Muscle of back (tissue), 13 donors: ENCODE measurements at places on chromosomes 4 and X.

GRCh38 chr4:139783741-139784484 lies 118.3 kb downstream of the MGST2 start:
- DNase-seq: no peak

DNA sequence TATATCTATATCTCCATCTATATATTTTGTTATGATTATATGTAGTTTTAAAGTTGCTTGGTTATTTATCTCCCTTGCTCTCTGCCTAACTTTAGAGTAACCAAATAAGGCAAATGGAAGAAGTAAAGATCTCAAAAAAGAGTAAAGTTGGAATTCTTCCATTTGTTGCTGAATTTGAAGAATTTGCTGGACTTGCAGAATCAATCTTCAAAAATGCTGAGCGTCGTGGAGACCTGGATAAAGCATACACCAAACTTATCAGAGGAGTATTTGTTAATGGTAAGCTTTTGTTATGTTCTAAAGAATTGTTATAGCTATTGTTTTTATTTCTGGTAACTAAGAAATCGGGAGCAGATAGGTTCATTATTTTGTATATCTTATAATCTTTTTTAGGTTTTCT lies 43.2 kb downstream of the EXOC1 start:
- DNase-seq: no peak

- DNase-seq: no peak
These were observed 5.3 kb downstream of the NAT8L start for GRCh38 chr4:2064276-2064991.

DNA sequence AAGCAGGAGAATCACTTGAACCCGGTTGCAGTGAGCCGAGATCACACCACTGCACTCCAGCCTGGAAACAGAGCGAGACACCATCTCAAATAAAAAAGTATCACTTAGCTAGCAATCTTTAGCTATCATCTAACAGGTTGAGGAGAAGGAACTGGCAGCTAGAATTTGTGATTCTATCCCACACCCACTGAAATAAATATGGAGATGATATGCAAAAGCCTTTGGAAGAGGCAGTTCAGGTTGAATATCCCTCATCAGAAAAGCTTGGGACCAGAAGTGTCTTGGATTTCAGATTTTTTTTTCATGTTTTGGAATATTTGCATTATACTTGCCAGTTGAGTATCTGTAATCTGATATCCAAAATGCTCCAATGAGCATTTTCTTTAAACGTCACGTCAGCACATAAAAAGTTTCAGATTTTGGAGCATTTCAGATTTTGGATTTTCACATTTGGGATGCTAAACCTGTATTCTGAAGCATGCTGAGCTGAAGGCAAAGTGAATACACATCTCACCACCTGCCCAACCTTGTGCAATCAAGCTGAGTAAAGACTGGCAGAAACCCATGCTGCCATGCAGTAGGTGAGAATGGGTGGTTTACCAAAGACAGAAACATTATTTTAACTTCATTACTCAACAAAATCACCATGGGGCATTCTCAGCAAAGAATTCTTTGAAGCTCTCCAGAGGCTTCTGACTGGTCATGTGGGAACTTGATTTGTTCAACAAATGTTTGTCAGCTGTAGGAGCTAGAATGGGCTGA lies 159.3 kb downstream of the SH3KBP1 start:
- no peak for DNase-seq

GRCh38 chrX:97021680-97022079 lies 138.0 kb downstream of the RPA4 start:
- no peak for DNase-seq

- DNase-seq: no peak
These were observed 25.3 kb downstream of the GPC4 start for GRCh38 chrX:133389975-133390374.

DNA sequence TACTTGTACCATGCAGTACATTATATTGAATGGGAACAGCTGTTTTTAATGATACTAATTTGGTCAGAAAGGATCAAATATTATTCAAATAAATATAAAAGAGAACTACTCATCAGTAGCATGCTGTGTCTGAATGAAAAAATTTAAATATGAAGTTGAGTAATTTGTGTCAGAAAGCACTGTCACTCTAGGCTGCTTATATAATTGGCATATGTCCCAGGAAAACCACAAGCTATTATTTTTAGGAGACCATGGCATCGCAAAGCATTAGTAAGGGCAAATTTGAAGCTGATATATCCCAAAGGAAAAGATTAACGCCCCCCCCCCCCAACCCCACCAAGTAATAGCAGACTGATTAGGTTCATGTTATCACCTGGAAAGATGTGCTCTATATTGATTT lies 388.5 kb upstream of the SPANXN4 start:
- no peak for DNase-seq

DNA sequence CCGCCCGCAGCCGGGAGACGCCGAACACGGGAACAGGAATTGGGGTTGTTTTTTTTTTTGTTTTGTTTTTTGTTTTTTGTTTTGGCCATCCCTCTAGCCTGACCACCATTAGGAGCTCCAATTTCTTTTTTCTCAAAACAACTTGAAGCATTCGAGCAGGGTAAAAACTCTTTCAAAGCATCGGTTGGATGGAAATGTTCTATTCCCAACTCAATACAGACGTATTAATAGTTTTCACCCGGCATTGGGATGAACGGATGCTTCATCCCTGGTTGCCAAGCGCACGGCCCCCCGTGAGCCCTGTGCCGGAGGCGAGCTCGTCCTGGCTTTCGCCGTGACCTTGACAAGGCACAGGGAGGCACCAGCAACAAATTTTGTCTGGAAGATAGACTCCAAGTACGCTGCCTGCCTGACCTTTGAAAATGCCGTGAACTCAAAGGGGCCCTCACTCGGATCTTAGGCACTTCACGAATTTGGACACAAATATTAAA lies 352 bp upstream of the MAP3K15 start:
- no peak for DNase-seq

DNA sequence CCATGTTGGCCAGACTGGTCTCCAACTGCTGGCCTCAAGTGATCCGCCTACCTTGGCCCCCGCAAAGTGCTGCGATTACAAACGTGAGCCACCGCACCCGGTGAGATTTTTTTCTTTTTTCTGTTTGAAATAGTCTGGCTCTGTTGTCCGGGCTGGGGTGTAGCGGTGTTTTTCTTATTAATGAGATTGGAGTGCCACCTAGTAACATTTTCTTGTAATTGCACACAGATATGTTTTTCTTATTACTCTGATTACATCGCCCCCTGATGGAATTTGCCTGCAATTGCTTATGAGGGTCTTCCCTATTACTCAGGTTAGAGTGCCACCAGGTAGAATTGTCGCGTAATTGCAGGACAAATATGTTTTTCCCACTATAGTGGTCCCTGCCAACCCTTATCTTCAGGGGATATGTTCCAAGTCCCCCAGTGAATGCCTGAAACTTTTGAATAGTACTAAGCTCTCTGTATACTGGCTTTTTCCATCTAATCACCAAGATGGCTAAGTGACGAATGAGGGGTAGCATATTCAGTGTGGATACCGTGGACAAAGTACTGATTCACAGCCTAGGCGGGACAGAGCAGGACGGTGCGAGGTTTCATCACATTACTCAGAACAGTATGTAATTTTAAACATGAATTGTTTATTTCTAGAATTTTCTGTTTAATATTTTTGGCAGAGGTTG lies 8.6 kb upstream of the PDHA1 start:
- DNase-seq: no peak

GRCh38 chr4:168522829-168523489 lies 26.1 kb downstream of the PALLD start:
- no peak for DNase-seq

- no peak for DNase-seq
These were observed 36.9 kb downstream of the WDR17 start for GRCh38 chr4:176102414-176103063.

DNA sequence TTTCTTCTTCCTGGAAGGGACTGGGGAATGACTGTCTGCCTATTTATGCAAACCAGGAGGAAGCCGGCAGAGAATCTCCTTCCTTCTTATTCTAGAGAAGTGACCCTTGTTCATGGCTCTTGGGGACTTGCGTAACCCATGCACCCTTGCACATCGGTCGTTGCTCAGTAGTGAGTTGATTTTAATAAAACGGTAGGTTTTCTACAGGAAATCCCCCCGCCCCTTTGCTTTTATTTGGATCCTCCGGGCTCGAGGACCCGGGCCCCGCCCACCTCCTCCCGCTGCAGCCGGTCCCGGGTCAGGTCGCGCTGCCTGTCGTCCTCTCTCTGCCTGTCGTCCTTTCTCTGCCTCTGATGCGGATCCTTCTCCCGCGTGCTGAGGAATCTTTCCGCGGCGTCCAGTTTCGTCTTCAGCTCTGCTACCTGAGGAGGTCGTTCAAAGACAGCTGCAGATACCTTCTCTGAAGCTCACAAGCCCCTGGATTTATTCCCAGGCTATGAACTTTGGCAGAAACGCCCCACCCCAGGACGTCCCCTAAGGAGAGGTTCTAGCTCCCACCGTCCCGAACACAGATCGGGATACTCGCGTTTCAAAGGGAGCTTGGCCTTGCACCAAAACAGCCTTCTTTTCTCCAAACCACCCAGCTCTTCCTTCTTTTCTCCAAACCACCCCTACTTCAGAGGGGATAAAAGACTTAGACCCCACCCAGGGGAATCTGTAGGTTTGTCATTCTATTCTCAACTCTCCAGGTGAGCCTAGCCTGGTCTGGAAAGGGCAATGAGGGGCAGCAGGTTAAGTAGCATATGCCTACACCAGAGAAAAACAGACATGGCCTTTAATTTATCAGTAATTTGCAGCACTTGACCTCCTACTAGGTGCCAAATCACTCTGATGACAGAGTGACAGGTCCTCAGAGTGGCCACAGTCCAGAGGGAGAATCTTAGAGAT lies 7.0 kb downstream of the TNIP3 start:
- peak; percentile 59 for DNase-seq

GRCh38 chr4:7642741-7643458 lies 208.2 kb upstream of the PSAPL1 start:
- no peak for DNase-seq

- DNase-seq: no peak
These were observed 611.3 kb upstream of the CPXCR1 start for GRCh38 chrX:88135735-88136134.

DNA sequence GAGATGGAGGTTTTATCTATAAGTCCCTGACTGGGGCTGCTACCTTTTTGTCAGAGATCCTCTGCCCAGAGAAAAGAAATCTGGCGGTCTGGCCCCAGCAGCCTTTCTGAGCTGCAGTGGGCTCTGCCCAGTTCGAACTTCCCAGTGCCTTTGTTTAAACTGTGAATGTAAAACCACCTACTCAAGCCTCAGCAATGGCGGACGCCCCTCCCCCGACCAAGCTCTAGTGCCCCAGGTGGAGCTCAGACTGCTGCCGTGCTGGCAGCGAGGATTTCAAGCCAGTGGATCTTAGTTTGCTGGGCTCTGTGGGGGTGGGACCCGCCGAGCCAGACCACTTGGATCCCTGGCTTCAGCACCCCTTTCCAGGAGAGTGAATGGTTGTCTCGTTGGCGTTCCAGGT lies 121.8 kb downstream of the TSPAN5 start:
- no peak for DNase-seq
